ENCODE measurements at places on chromosomes 6 and 20.
A peak's percentile ranks its signal among the peaks of the same experiment; 100 is the strongest.

- no peak for DNase-seq
These were observed 11.1 kb downstream of the HLA-F start for GRCh38 chr6:29734046-29735018.

- no peak for DNase-seq
These were observed 1.1 kb upstream of the APOBEC2 start for GRCh38 chr6:41051873-41052272.

DNA sequence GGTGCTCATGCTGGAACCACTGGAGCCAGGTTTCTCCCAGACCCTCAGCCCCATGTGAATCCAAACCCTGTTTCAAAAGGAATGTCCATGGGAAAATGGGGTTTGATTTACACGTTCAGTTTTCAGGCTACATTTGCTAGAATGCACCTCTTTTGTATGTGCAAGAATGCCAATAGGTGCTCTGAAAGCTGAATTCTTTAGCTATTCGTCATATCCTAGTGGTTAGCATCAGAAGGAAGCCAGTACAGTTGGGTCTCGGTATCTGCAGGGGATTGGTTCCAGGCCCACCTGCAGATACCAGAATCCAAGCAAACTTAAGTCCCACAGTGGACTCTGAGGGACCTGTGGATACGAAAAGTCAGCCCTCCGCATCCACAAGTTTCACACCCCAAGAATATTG lies 93.4 kb downstream of the UST start:
- no peak for DNase-seq

GRCh38 chr20:4812216-4812615 lies 90.5 kb downstream of the PRND start:
- no peak for DNase-seq

- peak; percentile 13 for DNase-seq
These were observed 864 bp upstream of the CEBPB start for GRCh38 chr20:50189681-50190250.

- no peak for DNase-seq
These were observed 19.4 kb downstream of the TPX2 start for GRCh38 chr20:31758521-31758920.

GRCh38 chr6:11705069-11705468 lies 73.5 kb downstream of the ADTRP start:
- DNase-seq = no peak

- DNase-seq = no peak
These were observed 38.5 kb downstream of the PKIB start for GRCh38 chr6:122648726-122649125.

DNA sequence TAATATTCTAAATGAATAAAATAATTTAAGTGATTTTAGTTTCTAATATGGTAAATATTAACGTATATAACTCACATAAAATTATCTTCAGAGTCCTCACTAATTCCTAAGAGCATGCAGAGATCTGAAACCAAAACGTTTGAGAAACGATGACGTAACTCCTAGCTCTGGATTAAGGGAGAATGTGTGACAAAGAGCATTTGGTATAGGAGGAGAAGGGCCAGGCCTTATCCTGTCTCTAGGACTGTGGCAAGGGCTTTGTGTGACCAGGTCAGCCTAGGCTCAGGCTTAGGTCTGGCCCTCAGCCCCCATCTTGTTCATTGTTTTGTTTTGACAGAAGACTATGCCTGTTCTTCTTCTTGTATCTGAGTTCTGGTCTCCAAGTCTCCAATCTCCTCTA lies 19.2 kb upstream of the POLR1H start:
- no peak for DNase-seq

DNA sequence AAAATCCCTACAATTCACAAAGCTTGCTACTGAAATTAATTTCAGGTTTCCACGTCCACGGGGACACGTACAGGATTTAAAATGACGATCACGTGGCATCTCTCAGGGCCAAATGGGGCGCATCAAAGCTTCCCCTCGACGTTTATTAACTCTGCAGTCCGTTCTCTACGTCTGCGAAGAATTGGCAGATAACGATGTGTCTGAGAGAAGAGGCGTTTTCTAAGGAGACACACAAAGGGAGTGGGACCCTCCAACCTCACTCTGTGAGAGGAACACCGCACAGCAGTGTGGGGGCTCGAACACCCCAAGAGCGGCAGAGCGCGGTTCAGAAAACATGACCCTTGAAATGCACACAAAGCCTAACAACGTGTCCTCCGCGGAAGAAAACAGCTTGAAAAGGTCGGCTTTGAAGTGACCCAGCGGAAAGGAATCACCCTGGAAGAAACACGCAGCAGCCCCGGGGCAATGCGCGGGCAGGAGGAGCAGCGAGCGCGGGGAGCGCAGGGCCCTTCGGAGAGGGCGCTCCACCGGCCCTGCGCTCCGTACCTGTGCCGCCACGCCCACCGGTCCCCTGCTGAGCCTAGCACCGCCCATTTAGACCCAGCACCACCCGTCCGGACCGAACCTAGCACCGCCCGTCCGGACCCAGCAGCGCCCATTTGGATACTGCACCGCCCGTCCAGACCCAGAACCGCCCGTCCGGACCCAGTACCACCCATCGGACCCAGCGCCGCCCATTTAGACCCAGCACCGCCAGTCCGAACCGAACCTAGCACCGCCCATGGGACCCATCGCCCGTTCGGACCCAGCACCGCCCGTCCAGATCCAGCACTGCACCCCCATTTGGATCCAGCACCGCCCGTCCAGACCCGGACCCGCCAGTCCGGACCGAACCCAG lies 1.1 kb upstream of the AFDN start:
- DNase-seq = peak; percentile 34

DNA sequence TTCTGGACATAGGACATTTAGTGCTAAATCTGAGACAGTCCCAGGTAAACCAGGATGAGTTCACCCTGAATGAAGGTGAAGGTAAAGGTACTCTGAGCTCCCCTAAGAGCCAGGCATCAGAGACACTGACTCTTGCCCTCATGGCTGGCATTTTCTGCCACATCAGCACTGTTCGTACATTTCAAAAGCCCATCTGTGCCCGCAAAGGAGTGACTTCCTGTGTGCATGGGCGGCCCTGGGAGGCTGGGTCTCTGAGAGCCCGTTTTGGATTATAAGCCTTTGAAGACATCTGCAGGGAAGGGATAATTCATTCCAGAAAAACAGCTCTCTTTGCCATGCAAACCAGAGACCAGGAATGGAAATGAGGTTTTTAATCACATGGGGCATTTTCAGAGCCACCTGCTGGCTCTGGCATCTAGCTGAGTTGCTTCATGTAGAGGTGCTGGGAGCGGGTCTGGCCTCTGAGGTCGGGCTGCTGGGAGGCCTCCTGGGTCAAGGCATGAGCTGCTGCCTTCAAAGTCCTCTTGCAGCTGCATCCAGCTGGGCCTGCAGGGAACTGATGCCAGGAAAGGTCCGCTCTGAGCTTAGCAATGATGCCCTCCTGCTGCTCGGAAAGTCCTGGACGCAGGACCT lies 348.3 kb downstream of the DHX35 start:
- DNase-seq = no peak

GRCh38 chr6:138182939-138183789 lies 21.4 kb downstream of the ARFGEF3 start:
- DNase-seq = no peak

DNA sequence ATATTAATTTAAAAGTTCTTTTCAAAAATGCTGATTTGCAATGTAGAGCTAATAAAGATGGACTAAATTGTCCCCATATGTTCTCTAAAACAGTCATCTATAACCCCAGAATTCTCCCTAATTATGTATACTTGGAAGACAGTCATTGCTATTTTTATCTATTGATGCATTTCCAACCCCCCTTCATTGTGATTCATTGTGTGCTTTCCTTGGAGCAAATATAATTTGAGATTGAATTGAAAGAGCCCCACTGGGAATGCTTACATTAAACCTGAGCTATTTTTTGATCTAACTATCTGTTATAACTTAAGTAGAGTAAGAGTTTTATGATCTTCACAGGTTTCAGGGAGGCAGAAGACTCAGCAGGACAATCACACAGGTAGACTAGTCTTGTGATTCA lies 73.7 kb upstream of the PTCHD4 start:
- DNase-seq = no peak

DNA sequence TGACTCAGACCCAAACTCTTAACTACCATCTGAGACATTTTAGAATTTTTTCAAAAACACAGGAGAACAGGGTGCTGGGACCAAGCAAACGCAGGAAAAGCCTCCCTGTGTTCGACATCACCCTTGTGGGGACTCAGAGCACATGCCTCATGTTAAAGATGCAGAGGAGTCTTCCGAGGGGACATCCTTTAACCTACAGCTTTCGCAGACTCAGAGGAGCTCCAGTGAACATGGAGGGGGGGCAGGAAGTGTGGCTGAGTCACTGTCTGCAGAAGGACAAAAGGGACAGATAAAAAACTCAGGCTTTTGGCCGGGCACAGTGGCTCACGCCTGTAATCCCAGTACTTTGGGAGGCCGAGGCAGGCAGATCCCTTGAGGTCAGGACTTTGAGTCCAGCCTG lies 15.1 kb downstream of the BMP7 start:
- DNase-seq = peak; percentile 36

DNA sequence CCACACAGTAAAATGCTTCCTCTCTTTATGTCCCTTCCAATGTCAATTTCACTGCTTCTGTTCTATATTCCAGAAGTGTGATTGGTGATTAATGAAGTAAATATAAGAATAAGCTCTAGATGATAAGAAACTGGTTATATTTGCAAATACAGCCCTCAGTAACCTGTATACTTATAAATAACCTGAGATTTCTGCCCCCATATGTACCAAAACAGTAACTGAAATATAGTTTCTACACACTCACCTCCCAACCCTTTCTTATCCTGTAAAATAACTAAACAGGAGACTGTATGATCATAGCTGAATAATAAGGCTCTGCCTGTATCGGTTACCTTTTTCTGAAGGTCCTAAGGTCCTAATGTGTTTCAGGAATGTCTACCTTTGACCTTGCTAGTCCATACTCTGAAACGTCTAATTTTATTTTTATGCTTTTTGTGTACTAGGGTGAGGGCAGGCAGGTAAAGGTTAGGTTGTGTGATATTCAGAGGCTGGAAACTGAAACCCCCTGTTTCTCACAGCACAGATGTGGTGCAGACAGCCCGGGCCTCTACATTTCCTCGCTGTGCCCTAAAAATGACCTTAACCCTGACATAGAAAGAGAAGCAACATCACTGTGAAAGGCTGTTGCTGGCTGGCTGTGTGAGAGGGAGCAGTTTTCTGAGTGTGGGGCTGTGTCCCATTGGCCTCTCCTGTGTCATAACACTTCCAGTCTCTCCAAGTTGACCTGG lies 378.8 kb downstream of the CENPW start:
- no peak for DNase-seq

GRCh38 chr6:24909241-24910216 lies 26.2 kb downstream of the RIPOR2 start:
- DNase-seq = no peak

- DNase-seq = peak; percentile 8
These were observed 15.6 kb downstream of the GABRR2 start for GRCh38 chr6:89299466-89299850.

- peak; percentile 42 for DNase-seq
These were observed 606 bp downstream of the ID4 start for GRCh38 chr6:19837511-19838441.

DNA sequence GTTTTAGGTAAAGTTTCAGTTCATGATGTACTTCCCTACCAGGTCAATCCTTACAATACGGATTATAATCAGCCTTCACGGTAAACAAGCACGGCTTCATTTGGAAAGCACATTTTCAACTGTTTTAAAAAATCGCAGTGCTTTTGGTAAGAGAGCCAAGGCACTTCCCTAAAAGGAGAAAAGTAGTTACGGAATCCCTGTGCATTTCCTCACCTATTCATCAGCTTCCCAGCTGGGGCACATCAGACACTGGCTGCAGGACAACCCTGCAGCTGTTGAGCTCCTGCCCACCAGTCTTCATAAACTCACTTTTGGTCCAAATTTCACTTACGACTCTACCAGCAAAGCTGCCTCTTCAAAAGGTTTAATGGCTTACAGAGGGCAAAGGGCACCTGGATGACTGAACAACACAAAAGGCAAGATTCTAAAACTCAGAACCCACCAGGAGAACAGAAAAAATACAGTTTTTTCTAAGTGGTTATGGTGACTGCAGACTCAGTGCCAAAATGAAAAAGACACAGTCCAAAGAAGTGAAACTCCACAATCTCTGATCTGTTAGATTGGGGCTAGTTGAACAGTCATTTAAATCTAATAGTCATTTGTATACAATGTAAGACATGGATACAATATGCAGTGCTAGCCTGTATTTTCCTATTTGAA lies 7.5 kb downstream of the SNX5 start:
- DNase-seq = no peak

- no peak for DNase-seq
These were observed 65.2 kb upstream of the TXNDC5 start for GRCh38 chr6:7975764-7976146.

- peak; percentile 17 for DNase-seq
These were observed 1405.1 kb upstream of the EYS start for GRCh38 chr6:67112120-67112519.

- DNase-seq = peak; percentile 21
These were observed 101.8 kb downstream of the PREP start for GRCh38 chr6:105301072-105301503.

DNA sequence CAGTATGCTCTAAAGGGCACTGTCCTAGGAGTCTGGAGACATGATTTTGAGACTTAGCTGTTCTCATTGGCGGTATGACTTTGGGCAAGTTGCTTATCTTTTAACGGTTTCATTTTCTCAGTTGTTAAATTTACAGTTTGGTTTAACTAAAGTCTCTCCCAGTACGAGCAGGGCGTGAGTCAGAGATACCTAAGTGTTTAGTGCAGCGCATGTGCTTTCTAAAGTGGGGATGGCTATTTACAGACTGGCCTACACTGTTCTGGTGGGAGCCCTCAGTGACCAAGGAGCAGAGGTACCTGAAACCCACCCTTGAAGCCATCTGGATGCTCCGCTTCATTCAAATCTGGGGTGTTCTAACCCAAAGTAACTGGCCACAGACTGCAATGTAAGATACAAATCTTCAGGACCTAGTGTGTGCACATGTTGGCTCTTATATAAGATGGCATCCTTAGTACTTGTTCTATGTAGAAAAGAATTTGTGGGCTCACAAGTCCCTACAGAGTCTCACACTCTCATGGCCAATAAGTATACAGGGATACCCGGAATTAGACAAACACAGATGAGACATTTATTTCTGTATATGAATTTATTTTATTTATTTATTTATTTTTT lies 10.7 kb downstream of the MSH5 start:
- DNase-seq = no peak

DNA sequence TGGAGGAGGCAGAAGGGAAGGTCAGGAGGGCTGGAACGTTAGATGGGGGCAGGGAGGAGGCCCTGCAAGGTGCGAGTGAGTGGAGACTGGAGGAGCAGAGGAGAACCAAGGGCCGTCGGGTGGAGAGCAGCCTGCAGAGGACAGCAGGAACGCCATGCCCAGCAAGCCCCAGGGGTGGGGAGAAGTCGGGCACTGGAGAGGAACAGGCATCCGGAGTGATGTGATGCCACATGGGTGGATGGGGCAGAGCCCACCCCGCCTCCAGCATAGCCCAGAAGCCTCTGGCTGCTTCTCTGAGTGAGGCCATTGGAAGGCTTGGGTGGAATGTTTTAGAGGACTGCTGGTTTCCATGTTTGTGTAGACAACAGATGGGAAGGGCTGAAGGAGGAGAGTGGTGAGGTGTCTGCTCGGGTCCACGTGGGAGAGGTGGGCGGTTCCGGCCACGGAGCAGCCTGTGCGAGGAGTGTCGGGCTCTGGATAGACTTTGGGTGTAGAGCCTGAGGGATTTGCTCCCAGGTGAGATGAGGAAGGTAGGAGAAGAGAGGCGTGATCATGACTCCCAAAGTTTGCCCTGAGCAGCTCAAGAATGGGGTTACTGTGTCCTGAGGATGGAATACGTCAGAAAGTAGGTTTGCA lies 221.4 kb downstream of the SMOC2 start:
- DNase-seq = no peak

GRCh38 chr6:3822747-3823445 lies 26.3 kb upstream of the FAM50B start:
- DNase-seq = peak; percentile 51

Data from fibroblast of skin of back (primary cell).